ENCODE measurements at places on chromosomes 13 and 19. TPM values are rescaled to one million over a fixed set of nuclear protein-coding genes. Genes with fewer than 3 reads are reported as not detected.

Gene C13orf46
- total RNA-seq: not detected

Gene CEACAM19
- total RNA-seq: 0.66 TPM

DNA sequence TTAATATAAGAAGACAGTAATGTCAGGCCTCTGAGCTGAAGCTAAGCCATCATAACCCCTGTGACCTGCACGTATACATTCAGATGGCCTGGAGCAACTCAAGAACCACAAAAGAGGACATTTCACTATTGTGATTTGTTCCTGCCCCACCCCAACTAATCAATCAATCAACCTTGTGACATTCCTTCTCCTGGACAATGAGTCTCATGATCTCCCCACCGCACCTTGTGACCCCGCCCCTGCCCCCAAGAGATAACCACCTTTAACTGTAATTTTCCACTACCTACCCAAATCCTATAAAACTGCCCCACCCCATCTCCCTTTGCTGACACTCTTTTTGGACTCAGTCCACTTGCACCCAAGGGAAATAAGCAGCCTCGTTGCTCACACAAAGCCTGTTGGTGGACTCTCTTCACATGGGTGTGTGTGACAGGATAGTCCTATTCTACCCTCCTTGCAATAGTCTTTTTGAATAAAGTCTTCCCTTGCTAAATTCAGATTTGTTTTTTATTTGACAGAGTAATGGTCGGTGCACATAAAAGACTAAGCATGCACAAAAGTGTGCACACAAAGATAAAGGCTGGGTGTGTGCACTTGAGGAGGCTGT is 14.0 kb downstream of the CD70 start:
- no peaks in the 10 kb centered on the region for H3K36me3 ChIP-seq
- H3K27me3 ChIP-seq: no peaks in the 10 kb centered on the region
- peaks cover 10% of the 10 kb centered on the region for H3K4me1 ChIP-seq
- no peak for DNase-seq

DNA sequence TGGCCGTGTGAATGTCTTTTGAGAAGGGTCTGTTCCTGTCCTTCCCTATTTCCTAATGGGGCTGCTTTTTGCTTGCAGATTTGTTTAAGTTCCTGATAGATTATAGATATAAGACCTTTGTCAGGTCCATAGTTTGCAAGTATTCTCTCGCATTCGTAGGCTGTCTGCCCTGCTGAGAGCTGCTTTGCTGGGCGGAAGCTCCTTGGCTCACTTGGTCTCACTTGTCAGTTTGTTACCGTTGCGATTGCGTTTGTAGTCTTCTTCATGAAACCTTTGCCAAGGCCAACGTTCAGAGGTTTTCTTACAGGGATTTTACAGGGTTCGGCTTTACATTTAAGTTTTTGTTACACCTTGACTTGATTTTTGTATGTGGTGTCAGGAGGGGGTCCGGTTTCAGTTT is 44.0 kb upstream of the TFDP1 start:
- no peak overlapping the region for H3K27ac ChIP-seq
- no peaks in the 10 kb centered on the region for H3K27me3 ChIP-seq
- no peak for DNase-seq
- no peak overlapping the region for H3K4me3 ChIP-seq

- H3K27ac ChIP-seq: no peak overlapping the region
These were observed 10.7 kb downstream of the ZNF460 start for GRCh38 chr19:57290970-57291369.

DNA sequence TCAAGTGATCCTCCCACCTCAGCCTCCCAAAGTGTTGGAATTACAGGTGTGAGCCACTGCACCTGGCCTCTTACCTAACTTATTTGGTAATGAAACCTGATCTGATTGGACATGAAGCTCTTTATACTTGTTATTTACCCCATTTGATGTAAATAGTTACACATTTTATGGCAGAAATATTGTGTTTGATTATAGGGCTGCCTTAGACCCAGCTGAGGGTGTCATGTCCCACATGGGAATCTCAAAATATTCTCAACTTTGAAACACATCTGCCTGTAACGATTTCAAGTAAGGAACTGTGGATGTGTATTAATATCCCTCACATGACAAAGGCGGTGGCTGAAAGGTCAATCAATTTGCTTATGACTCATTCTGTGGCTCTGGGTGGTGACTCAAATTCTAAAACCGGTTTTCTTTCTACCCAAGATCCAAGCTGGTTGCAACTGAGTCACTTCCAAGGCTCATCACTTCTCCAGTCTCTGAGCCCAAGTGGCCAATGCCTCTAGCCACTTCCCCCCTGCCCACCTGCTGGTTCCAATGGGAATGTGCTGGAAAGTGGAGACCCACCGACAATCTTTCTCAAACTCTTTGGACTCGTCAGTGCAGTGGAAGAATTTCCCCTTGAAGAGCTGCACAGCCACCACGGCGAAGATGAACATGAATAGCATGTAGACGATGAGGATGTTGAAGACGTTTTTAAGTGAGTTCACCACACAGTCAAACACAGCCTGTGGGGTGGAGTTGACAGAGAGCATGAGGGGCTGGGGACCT is 110.9 kb downstream of the IER2 start:
- no peak overlapping the region for H3K27ac ChIP-seq
- H3K27me3 ChIP-seq: peaks cover 2% of the 10 kb centered on the region
- no peaks in the 10 kb centered on the region for H3K36me3 ChIP-seq
- no peak for DNase-seq

All from HepG2 (cell line).